Activated CD4-positive, alpha-beta T cell treated with anti-CD3 and anti-CD28 coated beads, Interleukin-2, amount 50 U/mL, for 4 hours (primary cell): ENCODE measurements at places on chromosomes 2 and 18.

GRCh38 chr18:70072678-70073077 is 125.0 kb upstream of the CD226 start:
- DNase-seq, result no peak

DNA sequence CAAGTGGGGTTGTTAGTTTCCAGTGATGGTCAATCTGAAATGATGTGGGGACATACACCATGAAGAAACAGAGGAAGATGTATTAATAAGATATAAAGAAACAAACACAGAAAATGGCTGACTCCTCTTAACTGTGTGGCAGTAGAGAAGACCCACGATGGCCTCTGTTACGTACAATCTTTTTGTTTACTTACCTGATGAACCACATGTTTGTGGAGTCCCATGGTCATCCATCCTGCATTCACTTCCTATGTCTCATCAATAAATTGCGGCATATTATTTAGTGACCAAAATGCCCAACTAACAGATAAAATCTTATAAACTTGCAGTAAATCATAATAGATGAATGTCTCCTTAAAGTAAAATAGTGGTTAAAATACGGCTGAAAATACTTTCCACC is 740.1 kb upstream of the LINC00305 start:
- DNase-seq, result no peak

DNA sequence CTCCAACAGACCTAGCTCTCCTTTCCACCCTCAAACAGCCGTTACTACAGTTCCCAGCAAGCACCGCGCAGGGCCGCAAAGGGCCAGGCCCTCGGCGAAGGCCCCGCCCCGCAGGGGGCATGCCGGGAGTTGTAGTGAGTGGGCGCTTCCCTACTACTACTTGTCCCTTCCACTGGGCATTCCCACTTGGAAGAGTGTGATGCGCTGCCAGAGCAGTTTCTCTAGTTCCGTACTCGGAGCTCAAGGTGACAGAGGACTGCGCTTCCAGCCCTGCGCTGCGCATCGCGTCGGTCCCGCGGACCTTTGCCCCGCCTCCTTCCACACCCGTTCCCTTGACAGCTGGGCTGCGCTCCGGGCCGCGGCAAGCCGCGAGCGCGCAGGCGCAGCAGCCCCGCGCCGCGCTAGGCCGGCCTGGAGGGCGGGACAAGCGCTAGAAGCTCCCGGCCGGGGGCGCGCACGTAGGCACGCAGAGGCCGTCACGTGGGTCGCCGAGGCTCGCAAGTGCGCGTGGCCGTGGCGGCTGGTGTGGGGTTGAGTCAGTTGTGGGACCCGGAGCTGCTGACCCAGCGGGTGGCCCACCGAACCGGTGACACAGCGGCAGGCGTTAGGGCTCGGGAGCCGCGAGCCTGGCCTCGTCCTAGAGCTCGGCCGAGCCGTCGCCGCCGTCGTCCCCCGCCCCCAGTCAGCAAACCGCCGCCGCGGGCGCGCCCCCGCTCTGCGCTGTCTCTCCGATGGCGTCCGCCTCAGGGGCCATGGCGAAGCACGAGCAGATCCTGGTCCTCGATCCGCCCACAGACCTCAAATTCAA is at the start of gene VAPA:
Gene VAPA, plus strand, starts transcription at position 491 of the 808 bp plus-strand sequence. Its CDS starts 241 bp downstream, at position 732.
- peak; percentile 89 for DNase-seq

DNA sequence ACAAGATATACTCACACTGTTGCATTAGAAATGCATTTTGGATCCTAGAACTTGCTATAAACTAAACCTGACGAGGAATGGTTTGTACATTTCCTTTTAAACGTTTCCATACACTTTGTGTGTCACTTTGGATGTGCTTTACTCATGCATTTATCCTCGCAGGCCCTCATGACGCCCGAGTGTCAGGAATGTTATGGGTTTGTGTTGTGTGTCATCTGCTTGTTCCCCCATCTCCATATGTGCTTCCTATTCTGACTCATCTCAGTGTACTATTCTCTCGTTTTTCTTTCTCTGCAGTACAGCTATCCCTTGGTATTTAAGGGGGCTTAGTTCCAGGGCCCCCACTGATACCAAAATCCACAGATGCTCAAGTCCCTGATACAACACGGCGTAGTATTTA is 121.5 kb upstream of the RASGRP3 start:
- DNase-seq, result no peak

GRCh38 chr18:1392046-1392445 is 487.4 kb downstream of the ADCYAP1 start:
- no peak for DNase-seq

GRCh38 chr2:21262426-21262940 is 138.7 kb downstream of the TDRD15 start:
- no peak for DNase-seq

DNA sequence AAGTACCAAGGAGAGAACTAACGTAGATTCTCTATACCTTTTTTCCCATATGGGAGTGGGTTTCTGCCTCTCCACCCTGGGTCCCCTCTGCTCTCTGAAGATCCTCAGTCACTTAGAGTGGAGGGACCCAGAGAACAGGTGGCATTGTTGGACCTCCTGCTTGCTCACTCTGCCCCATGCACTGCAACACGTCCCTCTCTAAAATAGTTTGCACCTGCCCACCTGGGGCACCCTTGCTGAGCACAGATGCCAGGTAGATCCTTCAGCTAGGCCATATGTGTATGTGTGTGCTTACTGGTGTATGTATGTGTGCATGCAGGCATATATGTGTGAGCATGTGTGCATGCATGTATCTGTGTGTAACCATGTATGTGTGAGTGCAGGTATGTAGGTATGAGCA is 2.2 kb downstream of the IL36RN start:
- no peak for DNase-seq

DNA sequence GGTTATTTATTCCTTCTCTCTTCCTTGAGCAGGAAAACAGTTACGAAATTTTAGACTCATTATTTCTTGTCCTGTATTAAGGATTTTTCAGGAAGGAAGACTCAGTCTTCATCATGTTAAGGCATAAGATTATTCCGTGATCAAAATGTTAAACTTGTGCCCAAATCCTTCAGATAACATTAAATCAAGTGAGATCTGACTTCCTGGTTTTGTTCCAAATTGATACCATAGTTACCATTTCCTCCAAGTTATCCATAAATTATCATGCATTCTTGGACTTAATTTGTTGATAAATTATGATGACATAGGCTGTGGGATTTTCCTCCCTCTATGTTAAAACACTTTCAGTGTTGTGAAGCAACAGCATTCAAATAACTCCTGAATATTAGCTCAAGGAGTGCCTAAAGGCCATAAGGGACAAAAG is 31.9 kb downstream of the EFEMP1 start:
- no peak for DNase-seq

- peak; percentile 80 for DNase-seq
Measured at GRCh38 chr2:231714639-231715498, 6.5 kb downstream of the PTMA start.

GRCh38 chr18:22175346-22175745 is 6.0 kb downstream of the GATA6 start:
- DNase-seq, result no peak

- DNase-seq, result no peak
Measured at GRCh38 chr2:226600802-226601201, 198.8 kb downstream of the IRS1 start.

DNA sequence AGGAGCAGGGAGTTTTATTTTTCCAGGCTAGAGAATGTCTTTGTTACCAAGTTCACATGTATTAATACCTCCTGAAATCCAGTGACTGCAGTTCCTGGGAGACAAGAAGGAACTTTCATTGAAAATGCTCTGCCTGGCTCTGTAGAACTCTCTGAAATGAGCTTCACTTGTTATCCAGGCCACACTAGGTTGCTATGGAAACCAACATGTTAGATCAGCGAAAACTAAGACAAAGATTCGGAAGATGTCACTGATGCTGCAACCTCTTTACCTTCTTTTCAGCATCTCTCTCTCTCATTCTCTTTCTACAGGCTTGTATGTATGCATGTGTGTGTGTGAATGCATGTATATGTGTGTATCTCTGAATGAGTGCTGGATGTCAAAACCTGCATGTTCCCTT is 218.5 kb downstream of the TRIB2 start:
- DNase-seq, result no peak

DNA sequence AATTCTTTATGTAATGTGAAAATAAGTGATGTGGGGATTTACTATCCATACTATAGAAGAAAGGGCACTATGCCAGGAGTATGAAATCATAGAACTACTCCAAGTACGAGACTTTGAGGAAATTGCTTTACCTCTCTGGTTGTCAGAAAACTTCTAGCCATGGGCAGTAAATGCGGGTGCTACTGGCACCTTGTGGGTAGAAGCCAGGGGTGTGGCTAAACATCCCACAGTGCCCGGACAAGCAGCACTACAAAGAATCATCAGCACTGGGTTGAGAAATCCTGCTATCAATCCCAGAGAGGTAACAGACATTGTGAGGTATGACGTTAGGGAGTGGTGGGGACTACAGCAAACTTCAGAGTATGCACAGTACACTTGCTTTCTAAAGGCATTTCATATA is 453.5 kb upstream of the TNP1 start:
- DNase-seq, result no peak

GRCh38 chr2:163182764-163183354 is 344.3 kb upstream of the KCNH7 start:
- no peak for DNase-seq

GRCh38 chr2:227772932-227773331 is 27.2 kb downstream of the SCYGR8 start:
- DNase-seq, result no peak

DNA sequence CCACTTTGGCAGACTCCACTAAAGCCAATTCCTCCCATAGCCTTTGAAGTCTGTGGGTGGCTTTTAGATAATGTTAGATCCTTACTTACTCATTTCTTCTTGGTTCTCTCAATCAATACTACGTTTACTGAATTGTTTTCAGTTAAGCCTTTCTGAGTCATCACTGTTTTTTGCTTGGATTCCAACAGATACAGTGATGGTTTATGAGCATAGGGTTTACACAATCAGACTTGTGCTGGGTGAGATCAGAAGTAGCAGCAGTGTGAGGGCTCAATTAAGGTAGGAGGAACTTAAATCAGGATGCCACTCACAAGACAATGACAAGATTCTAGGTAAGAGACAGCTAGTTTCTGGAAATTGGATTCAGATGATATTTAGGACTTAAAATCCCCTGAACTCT is 297.7 kb upstream of the DOK6 start:
- DNase-seq, result no peak

DNA sequence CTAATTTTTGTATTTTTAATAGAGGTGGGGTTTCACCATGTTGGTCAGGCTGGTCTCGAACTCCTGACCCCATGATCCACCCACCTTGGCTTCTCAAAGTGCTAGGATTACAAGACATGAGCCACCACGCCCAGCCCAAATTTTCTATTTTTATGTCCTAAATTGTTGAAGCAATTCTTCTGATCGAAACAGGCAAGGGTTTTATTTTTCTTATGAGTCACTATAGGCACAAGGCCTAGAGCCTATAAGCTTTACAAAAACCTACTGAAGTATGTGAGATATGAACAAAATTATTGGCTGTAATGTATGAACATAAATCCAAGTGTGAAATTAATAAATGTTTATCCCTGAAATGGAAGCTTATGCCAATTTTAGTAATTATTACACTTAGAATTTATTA is 464.2 kb upstream of the NRP2 start:
- no peak for DNase-seq

DNA sequence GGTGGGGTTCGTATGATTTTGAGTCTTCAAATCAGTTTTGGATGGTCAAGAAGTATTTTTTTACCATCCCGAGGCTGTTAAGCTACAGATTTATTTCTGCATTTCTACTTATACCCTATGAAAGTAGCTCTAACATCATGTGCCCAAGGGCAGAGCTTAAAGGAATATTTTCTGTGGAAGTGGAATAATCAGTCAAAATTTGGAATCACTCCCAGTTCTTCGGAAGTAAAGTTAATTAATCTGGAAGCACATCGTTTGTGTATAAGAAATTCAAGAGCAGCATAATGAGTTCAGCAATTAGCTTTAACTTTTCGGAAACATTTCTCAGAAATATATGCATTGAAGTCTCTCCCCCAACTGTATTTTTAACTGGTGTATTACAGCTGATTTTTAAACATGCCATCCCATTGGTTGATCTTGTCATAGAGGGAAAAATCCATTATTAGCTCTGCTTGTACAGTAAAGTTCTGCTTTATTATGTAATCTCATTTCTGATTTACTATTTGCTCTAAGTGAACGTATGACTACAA is 510.1 kb downstream of the DCC start:
- no peak for DNase-seq

DNA sequence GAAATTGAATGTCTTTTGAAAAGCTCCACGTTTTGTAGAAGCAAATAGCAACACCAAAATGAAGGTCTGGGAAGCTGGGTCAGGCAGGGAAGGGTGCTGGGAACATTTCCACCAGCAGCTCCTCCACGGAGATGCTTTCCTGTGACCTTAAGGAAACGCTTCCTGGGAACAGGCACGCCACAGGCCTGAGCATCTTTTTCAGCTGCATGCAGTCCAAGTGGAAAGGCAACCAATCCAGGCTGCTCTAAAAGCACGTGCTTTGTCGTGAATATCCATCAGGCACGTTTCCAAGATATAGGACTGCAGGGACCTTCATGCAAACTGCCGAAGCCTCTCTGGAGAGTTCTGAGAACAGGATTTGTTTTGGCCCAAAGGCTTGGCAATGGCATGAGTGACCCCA is 109.3 kb downstream of the KLHL29 start:
- no peak for DNase-seq

- no peak for DNase-seq
Measured at GRCh38 chr2:119224391-119225104, 914 bp downstream of the STEAP3 start.

GRCh38 chr2:36097022-36097421 is 258.6 kb upstream of the CRIM1 start:
- DNase-seq, result no peak

GRCh38 chr2:157875641-157876065 is 477 bp downstream of the ACVR1 start:
- no peak for DNase-seq

- DNase-seq, result no peak
Measured at GRCh38 chr2:178395941-178396570, 54.9 kb downstream of the PRKRA start.

DNA sequence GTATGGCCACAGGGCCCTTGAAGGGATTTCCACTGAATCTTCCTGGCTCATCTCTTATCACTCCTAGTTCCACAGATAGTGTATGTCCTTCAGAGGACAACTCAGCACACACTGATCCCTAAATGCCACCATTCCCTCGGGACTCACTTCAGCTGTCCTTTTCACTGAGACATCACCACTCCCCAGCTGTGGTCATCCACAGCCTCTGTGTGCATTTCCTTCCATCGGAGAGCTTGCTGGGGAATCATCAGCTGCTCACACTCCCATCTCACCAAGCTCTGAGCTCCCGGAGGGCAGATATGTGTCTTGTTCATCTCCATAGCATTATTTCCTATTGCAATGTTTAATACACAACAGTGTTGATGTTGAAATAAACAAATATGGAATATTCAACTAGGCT is 759.5 kb downstream of the RNF144A start:
- no peak for DNase-seq
